Activated CD8-positive, alpha-beta T cell treated with anti-CD3 and anti-CD28 coated beads for 36 hours (primary cell): ENCODE measurements at places on chromosomes 11 and 22. TPM values are rescaled to one million over a fixed set of nuclear protein-coding genes. Genes with fewer than 3 reads are reported as not detected.

PARVG gene
- total RNA-seq: 76.5 TPM

DNA sequence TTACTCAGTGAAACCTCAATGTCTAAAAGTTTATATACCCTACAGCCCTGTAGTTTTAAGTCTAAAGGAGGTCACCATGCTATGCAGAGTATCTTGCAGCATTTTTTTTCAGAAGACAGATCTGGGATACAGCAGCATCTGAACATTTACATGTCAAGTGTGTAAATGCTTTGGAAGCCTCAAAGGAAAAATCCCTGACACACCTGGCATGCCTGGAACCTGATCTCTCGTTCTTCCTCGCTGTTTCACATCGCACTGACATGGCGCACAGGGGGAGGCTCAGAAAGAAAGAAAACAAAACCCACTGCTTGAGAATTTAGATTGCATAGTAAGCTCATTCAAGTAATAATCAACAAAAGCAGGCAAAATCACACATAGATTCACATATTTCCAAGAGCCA lies 31.0 kb downstream of the PAX6 start:
- H3K27me3 ChIP-seq: no peaks in the 10 kb centered on the region
- H3K4me3 ChIP-seq: no peak overlapping the region

BEST1 gene
- 0.83 TPM for total RNA-seq

DNA sequence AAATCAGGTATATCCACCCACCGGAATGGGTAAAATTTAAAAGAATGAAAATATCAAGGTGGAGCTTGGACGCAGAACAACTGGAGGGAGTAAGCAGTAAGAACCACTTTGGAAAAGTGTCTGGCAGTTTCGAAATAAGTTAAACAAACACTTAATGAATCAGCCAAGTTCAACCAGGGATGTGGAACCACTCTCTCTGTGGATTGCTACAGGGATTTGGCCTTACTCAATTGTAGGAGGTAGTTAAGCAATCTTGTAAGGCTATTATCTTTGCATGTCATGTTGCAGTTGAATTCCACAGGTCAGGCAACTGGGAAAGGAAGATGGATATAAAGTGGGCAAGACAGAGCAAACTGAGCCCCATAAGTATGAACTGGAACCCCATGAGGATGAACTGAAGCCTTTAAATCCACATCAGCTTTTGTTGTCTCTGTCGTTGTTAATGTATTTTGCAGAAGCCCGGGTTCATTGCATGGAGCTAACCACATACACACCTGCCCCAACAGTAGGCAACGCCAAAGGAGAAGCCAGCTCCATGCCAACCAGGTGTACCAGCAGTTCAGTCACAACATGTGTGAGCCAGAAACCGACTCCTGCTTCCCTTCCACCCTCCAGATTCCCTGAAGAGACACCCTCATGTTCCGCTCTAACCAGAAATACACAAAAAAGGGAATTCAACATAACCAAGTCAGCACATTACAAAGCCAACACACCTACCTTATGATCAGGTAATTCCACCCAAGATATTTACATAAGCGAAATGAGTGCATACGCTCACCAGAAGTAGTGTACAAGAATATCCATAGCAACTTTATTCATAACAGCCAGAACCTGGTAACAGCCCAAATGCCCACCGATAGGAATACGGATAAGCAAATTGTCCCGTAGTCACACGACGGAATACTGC lies 8.0 kb upstream of the SLC43A3 start:
- peaks cover 10% of the 10 kb centered on the region for H3K4me1 ChIP-seq
- H3K36me3 ChIP-seq: no peaks in the 10 kb centered on the region
- no peak overlapping the region for H3K27ac ChIP-seq
- no peak overlapping the region for H3K4me3 ChIP-seq
- no peak for DNase-seq
- H3K27me3 ChIP-seq: no peaks in the 10 kb centered on the region

DNA sequence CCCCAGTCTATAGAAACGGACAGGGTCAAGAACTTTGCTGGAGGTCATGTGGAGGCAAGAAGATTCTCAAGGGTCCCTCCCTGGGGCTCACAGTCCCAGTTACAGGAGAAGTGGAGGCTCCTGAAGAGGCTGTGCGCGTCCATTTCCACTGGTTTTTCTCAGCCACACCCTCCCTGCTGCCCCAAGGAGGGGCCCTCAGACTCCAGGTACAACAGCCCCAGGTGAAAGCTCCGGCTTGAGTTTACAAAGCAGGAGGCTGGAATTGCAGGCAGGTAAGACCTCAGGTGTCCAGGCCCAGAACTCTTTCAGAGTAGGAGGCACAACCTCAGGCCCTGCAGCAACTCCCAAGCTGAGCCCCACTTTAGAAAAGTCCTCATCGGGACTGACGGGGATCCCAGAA lies 3.1 kb downstream of the SHANK2 start:
- no peak overlapping the region for H3K4me3 ChIP-seq
- peaks cover 35% of the 10 kb centered on the region for H3K27me3 ChIP-seq
- DNase-seq: no peak
- H3K4me1 ChIP-seq: no peaks in the 10 kb centered on the region
- no peaks in the 10 kb centered on the region for H3K36me3 ChIP-seq

FAU gene
- 1,137 TPM for total RNA-seq

GRCh38 chr11:45743556-45744468 lies 61.1 kb upstream of the SLC35C1 start:
- H3K4me3 ChIP-seq: no peak overlapping the region
- no peak for DNase-seq
- H3K4me1 ChIP-seq: no peaks in the 10 kb centered on the region

DNA sequence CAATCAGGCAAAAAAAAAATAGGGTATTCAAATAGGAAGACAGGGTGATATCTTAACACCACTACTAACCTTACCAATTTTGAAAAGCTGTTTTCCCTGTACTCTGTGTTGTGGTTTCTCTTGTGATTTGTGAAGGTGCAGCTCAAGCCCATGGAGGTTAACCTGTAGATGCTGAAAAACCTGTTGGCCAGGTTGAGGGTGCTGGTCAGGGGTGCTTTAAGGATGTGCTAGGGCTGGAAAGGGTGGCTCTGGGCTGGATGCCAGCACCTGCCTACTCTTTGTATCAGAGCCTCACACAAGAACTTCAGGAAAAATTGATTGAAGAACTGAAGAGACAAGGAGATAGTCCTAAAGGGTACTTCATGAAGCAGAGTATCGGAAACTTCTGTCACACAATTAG lies 18.3 kb upstream of the OR5M8 start:
- no peak overlapping the region for H3K27ac ChIP-seq
- H3K27me3 ChIP-seq: no peaks in the 10 kb centered on the region
- H3K36me3 ChIP-seq: no peaks in the 10 kb centered on the region
- no peaks in the 10 kb centered on the region for H3K4me1 ChIP-seq
- no peak overlapping the region for H3K4me3 ChIP-seq

DCUN1D5 gene
- total RNA-seq: 90.6 TPM

DNA sequence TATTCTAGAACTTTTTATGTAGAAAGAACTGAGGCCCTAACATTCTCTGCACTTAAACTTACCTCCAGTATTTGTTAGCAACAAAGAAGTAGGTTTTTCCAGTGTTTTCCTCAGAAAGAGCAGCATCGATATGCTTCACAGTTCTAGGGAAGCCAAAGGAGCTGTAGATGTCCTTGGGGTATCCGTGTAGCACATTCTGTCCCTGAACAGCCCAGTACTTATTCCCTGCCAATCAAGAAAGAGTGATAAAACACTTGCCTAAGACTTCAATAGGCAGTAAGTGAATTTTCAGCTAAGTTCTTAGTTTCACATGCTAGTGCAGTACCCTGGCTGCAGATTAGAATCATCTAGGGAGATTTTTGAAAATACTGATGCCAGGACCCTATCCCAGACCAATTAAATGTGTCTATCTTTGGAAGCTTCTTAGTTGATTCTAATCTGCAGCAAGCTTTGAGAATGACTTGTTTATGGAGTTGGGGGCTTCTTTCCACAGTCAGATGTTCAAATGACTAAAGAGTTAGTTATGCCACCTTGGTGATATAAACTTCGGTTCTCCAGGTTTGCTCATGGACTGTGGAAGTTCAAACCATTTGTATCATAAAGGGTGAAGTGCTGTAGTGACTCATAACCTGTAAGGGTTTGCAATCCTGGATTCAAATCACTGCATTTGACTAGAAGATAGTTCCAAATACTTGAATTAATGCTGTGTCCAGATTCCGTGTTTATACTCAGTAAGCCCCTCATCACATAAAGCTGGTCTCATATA lies 6.5 kb downstream of the MMP1 start:
- no peak for DNase-seq
- H3K27ac ChIP-seq: no peak overlapping the region
- H3K36me3 ChIP-seq: no peaks in the 10 kb centered on the region
- no peaks in the 10 kb centered on the region for H3K27me3 ChIP-seq
- H3K4me1 ChIP-seq: no peaks in the 10 kb centered on the region
- H3K4me3 ChIP-seq: no peak overlapping the region

DNA sequence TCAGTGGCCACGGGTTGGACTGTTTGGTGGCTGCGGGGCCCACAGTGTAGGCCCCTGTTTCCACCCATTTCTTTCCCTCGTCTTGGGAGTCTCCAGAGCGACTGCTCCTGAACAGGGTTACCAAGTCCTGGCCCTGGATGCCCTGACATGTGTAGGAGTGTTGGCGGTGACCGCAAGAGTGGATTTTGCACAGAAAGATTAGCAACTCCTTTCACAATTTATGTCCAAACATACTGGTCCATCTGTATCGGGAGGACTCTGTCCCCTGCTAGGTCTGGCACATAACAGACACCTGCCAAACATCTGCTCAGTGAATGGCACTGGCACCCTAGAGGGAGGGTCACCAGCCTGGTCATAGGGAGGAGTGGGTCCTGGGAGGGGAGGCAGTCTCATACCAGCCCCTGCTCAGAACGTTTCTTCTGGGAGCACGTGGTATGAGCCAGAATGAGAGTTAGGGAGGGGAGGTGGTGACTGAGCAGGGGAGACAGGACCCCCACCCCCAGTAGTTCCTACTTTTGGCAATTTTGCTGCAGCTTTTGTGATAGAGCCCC lies 3.4 kb upstream of the APOA1 start:
- H3K27ac ChIP-seq: no peak overlapping the region
- no peak for DNase-seq
- H3K27me3 ChIP-seq: no peaks in the 10 kb centered on the region
- H3K4me1 ChIP-seq: peaks cover 4% of the 10 kb centered on the region
- H3K4me3 ChIP-seq: no peak overlapping the region
